Effector CD8-positive, alpha-beta T cell (primary cell): ENCODE measurements at places on chromosomes 6 and 20.

- no peak for DNase-seq
Observed at GRCh38 chr20:17619351-17620093, 49.6 kb downstream of the DSTN start.

GRCh38 chr20:38275815-38276550 is 15.4 kb upstream of the KIAA1755 start:
- DNase-seq: no peak

DNA sequence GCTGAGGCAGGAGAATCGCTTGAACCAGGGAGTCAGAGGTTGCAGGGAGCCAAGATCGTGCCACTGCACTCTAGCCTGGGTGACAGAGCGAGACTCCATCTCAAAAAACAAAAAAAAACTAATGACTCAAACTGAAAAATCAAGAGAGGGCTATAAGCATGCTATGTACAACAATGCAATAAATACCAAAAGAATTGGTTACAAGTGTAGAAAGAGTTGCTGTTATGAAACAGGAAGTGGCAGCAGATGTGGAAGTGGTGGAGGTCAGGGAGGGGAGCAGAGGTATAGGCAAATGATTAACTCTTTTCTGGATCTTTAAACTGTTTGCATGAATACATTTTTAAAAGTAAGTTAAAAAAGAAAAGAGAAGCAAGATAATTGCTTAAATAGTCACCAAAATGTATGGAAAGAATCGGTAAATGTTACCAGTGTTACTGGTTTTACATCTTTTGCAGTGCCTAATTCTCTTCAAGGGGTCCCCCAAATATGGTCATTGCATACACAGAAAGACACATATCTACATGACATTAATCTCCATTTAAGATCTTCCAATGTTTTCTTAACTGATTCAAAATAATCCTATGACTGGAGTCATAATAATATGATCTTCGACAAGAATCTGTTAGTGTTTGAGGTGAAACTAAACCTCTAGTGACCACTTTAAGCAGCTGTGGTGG is 15.0 kb downstream of the CALHM6 start:
- DNase-seq: no peak

- no peak for DNase-seq
Observed at GRCh38 chr6:157760589-157761330, 62.3 kb upstream of the SNX9 start.

DNA sequence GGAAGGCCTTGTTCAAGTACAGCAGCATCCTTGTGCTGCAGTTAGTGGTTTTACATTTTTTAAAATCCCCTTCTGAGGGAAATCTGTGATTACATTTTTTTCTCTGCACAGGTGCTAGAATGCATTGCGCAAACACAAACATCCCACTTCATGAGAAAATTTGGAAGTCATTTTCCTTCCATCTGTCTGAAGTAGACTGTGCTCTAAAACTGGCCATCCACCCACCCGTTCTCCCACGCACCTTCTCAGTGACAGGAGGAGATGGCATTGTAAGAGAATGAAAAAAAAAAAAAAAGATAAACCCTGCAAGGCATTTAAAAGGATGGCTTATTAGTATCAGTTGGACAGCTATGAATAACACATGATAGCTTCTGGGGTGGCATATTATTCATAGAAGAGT is 65.0 kb downstream of the SOBP start:
- DNase-seq: no peak
